ENCODE measurements at places on chromosomes 12 and 14.

- no peak for DNase-seq
These were observed 8.5 kb upstream of the TTC8 start for GRCh38 chr14:88815980-88816379.

- DNase-seq, result no peak
These were observed 71.3 kb downstream of the PRIMA1 start for GRCh38 chr14:93716746-93717667.

GRCh38 chr12:1054117-1054870 is 63.3 kb downstream of the ERC1 start:
- no peak for DNase-seq

DNA sequence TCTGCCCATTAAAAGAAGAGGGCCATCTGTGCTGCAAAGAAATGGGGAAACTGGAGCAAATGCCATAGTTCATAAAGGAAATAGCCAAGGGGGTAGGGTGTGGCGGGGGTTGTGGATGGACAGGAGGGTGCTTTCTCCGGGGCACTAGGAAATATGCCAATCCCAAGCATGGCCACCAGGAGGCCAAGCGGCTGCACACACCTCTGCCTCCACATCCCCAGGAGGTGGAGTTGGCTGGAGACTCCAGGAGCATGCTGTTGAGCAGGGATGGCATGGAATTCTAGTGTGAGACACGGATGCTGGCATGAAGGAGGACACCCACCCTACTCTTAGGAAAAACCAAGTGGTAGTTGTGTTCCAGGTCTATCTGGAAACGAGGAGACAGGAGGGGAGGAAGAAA is 25.2 kb downstream of the NID2 start:
- no peak for DNase-seq

GRCh38 chr14:29607169-29607568 is 320.5 kb downstream of the PRKD1 start:
- no peak for DNase-seq

DNA sequence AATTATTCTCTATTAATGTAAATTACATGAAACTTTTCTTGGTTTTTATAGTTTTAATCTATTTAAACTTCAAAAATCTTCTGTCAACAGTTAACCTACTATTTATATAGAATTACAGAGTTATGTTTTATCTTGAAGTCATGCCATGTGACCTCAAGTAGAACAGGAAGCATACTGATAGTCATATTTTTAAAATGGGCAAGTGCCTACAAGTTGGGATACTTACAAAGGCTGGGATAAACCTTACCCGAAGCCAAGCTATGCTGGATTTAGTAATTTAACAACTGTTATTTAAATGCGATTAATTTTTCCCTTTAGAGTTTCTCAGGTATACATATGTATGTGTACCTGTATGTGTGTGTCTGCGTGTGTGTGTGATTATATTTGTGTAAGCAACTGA is 266.9 kb downstream of the RASSF9 start:
- DNase-seq, result no peak

- DNase-seq, result no peak
These were observed 17.1 kb upstream of the TBX3 start for GRCh38 chr12:114701104-114701414.

- DNase-seq, result no peak
These were observed 95.1 kb downstream of the EP400 start for GRCh38 chr12:132044661-132045412.

DNA sequence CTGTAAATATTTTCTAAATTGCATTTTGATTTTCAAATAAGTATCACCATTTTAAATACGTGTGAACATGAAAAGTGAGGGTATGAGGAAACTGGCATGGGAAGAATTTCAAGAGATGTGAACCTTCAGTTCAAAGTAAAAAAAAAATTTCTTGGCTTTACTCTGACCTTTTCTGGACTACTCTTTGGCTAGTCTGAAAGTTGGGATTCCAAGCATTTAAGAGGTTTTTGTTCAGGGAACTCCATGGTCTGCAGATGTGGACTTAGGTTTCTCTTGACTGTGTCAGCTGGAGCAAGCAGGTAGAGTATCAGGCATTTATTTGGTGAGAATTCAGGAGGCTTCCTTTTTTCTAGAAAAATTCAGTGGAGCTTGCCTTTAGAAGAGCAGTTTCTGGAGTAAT is 311.6 kb downstream of the LRIG3 start:
- no peak for DNase-seq
